ENCODE measurements at places on chromosomes 6 and 20. TPM values are rescaled to one million over a fixed set of nuclear protein-coding genes. Genes with fewer than 3 reads are reported as not detected.

DNA sequence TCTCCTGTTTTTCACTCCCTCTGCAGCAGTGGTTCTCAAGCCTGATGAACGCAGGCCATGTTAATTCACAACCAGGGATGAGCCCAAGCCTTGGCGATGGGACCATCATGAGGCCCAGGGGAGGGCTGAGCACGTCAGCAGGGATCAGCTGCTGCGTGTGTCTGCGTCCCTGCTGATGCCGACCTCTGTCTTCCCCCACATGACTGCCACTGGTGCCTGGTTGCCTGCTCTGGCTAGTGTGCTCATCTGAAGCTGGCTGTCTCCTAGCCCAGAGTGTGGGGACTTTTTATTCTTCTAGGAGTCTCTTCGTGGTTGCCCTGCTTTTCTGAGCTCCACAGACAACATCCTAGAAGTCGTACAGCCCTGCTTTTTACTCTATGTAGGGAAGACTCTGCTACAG lies 40.8 kb upstream of the KCNK16 start:
- no peak for DNase-seq

The PGM3 gene
- 133 TPM for total RNA-seq

DNA sequence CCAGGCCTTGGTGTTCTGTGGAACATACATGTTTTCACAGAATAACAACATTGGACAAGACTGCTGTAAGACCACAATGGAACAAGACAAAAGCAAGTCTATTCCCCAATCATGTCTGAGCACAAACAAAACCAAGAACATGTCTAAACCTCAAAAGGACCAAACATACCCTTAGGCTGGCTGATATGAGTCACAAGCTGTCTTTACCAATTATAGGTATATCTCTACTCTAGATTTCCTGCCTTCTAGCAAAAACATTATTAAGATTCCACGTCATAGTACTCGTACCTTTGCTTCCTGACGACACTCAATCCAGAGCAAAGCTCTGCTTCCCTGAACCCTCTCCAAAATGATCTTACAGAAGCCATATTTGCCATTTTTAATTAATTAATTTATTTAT lies 15.4 kb upstream of the L3MBTL1 start:
- DNase-seq = no peak

DNA sequence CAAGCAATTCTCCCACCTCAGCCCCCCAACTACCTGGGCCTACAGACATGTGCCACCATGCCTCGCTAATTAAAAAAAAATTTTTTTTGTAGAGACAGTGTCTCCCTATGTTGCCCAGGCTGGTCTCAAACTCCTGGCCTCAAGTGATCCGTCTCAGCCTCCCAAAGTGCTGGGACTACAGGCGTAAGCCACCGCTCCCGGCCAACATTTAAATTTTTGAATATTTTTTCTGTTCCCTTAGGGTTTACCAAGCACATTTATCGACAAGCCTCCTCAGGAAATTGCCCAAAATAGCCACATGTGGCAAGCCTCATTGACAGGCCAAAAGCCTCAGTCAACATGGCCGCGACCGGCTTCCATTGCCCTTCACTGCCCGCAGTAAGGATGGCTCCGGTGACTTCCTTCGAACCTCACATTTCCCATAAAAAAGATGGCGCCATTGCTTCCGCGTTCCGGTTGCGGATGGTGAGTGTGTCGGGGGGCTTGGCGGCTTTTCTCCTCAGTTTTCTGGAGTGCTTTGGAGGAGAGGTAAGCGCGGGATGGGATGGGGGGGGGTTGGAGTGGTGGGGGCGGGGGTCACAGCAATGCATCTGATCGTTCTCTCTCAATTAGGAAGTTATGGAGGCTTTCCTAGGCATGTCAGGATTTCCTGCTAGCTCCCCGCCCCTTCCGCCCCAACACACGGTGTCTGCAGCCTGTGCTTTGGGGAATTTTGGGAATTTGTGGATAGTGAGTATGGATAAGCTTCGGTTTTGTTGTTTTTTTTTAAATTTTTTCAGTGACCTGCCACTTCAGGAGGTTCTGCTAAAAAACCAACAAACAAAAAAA lies at the start of gene SHLD1:
Gene SHLD1 (plus strand): TSS at position 450 of the 828 bp plus-strand sequence. CDS start 22,465 bp downstream, outside the sequence.
- peak; percentile 85 for DNase-seq

DNA sequence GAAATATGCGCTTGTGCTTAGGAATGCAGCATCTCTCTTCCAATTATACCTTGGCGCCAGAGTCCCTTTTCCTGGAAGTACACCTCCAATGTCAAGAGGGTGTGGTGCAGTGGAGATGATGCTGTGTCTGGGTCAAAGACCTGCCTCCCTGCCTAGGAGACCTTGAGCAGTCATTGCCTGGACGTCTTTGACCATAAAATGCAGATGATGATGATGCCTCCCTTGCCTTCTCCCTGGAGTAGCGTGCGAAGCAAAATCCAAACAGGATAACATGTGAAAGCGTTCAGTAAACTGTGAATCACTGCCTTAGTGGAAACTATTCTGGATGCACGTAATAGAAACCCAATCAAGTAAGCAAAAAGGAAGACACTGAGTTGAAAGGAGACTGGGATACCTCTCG lies 97.4 kb upstream of the ARMC2 start:
- no peak for DNase-seq

DNA sequence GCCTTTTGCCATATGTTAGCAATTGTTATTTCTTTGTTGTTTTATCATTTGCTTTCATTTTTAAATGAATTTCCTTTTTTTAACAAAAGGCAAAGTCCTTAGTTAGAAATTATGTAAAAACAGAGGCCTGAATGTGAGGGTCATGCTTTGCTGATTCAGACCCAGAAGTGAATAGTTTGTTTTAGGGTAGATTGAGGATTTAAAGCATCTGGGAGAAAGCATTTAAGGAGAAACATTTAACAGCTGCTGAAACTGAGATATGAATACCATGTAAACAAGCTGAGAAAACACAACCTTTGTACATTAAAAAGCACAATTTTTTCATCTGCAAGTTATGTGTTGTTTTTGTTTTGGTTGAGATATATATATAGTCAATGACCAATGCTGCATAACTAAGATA lies 8.0 kb downstream of the HTR1B start:
- peak; percentile 87 for DNase-seq

DNA sequence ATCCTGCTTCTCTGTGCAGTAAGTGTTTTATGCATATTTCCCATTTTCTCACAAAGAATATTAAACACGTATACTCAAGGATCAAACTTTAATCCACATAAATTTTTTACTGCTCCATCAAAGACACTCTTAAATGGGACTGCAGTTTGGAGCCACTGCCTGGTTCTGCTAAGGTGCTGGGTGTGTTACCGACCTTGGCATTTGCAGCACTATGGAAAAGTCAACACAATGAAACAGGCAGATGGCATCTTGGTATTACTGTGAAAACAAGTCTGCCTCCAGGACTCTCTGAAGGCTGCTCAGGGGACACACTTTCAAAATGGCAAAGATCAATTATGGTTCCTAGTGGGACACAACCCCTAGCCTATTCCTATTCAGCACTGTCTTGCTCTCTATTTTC lies 17.3 kb upstream of the HLA-G start:
- no peak for DNase-seq

DNA sequence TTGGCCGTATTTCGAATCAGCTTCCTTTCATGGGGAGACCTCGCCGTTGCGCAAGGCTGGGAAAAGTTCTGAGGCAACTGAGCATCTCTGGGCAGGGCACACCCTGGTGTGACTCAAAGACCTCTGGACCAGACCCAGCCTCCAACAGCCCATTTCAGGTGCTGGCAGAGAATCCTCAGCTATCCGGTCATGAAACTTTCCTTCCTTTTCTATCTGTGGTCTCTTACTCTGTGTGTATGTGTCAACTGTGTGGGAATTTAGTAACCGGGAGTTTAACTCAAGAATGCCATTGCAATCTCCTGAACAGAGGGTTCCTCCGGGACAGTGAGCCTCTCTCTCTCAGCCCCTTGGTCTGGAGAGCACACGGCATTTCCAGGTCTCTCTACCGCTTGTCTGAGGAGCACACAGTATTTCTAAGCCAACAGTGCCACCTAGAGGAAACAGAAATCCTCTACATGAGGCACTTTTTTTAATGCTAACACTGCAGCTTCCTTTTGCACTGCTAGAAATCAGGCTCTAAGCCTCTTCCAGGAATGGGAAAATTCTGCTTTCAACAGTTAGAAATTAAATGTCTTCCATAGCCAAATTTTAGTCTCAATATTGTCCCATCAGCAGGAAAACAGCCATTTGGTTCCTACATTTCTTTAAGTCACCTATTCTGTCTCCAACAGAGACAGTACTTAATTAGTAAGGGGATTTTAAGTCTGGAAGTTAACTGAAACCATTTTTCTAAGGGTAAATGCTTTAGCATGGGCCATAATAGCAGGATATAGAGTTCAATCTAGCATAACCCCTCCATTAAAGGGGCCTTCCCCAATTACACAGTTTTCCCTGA lies 32.7 kb downstream of the PLN start:
- DNase-seq = peak; percentile 84

The NR2E1 gene
- total RNA-seq = not detected

The ENPP5 gene
- total RNA-seq = 0.43 TPM

The SYCP2 gene
- total RNA-seq = 3.0 TPM

The TSPO2 gene
- total RNA-seq = not detected

GRCh38 chr20:36663031-36663430 lies 17.0 kb upstream of the SLA2 start:
- peak; percentile 78 for DNase-seq

The SLC22A2 gene
- under 0.01 TPM for total RNA-seq

GRCh38 chr20:44336086-44336485 lies 757 bp upstream of the R3HDML start:
- DNase-seq = no peak

GRCh38 chr6:135424385-135424784 lies 73.2 kb downstream of the AHI1 start:
- no peak for DNase-seq

DNA sequence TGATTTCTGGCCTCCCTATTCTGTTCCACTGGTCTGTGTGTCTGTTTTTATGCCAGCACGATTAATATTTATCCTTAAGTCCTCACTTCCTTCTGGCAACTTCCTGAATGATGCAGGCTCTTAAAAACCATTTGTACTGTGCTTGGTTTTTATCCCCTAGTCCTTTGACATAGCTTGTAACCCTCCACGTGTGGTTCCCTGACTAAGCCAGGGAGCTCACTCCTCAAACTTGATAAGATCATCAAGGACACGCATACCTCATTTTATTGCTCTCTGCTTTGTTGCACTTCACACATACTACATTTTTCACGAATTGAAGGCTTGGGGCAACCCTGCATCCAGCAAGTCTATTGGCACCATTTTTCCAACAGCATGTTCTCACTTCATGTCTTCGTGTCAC lies 166.4 kb upstream of the UST start:
- peak; percentile 38 for DNase-seq

The YWHAB gene
- 147 TPM for total RNA-seq

DNA sequence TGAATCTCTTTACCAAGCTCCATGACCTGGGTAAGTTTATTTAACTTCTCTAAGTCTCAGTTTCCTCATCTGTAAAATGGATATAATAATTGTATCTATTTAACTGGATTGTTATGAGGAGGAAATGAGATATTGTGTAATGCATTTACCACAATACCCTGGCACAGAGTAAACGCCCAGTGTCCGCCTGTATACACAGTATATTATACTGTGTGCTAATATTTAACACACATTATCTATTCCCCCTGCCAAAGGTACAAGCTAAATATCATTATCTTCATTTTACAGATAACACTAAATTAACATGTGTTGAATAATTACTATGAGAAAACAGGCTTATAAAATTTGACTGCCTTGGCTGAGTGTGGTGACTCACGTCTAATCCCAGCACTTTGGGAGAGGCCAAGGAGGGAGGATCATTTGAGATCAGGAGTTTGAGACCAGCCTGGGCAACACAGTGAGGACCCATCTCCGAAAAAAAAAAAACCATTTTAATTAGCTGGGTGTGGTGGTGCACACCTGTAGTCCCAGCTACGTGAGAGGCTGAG lies 38.7 kb upstream of the TNFRSF21 start:
- no peak for DNase-seq

DNA sequence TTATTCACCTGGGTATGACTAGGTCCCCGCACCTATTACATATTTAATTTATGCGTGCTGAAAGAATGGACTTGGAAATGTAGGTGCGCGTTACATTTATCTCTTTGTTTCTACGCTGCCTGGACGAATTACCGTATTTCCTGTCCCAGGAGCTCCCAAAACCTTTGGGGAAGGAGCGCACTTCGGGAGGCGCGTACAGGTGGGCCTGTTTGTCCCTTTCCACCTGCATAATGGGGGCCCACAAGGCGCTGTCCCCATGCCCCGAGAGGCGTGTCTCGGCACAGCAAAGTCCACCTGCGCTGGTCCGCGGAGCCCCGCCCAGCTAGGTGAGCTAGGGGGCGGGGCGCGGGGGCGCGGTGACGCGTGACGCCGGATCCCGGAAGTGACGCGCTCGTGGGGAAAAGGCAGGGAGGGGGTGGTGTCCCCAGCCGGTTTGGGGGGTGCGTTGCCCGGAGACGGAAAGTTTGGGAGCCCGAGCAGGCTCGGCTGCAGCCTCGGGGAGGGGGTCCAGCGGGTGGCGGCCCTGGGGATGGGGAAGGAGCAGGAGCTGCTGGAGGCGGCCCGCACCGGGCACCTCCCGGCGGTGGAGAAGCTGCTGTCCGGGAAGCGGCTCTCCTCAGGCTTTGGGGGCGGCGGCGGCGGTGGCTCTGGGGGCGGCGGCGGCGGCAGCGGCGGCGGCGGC lies at the start of gene ANKS1A:
Gene ANKS1A (plus strand): TSS at position 382 of the 682 bp plus-strand sequence. CDS start 148 bp downstream, at position 530.
- DNase-seq = peak; percentile 38

GRCh38 chr6:56009636-56010035 lies 134.2 kb upstream of the BMP5 start:
- DNase-seq = no peak

- DNase-seq = no peak
These were observed 122.1 kb downstream of the HIVEP2 start for GRCh38 chr6:142822842-142823241.

DNA sequence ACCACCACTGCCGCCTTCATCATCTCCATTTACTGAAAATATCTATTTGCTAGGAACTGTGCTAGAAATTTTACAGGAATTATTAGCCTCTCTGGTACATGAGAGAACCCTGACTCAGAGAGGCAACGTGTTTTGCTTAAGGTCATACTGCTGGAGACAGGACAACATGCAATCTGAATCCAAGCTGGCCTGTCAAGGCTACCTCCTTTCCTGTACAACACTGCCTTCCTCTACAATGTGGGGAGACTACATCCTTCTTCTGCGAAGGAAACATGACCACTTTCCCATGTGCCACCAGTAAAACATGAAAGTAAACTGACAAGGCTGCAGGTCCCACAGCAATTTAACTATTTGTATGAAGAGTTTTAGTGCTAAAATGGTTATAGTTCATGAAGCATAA lies 200.9 kb downstream of the BACH2 start:
- DNase-seq = no peak

- DNase-seq = no peak
These were observed 251.7 kb downstream of the NKAIN2 start for GRCh38 chr6:124055395-124055794.

The NMBR gene
- not detected for total RNA-seq

GRCh38 chr6:134835993-134836392 lies 113.9 kb downstream of the ALDH8A1 start:
- DNase-seq = peak; percentile 44

The SNAI1 gene
- total RNA-seq = 1.3 TPM

The FHL5 gene
- not detected for total RNA-seq

GRCh38 chr6:12929678-12930077 lies 213.1 kb downstream of the PHACTR1 start:
- no peak for DNase-seq

All from fibroblast of villous mesenchyme (primary cell).